GM10248 (cell line): ENCODE measurements at places on chromosomes 12 and 14.
A peak's percentile ranks its signal among the peaks of the same experiment; 100 is the strongest.

- no peak for DNase-seq
These were observed 266.5 kb downstream of the PAWR start for GRCh38 chr12:79424109-79424721.

DNA sequence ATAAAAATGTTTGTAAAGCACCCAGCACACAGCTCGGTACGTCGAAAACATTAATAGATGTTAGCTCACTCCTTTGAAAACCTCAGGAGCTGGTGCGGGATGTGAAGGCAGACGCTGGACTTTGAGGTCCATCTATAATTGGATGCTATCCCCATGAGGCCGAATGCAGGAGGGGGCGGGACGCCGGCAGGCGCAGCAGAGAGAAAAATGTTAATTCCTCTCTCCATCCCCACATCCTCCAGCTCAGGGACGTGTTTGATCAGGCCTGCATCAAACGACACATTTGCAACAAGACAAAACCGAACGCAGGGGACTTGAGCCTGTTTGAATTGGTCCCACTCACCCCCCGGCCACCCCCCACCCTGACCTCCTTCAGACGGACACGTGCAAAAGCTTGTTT, 231.0 kb downstream of the RBM19 start:
- DNase-seq = no peak

DNA sequence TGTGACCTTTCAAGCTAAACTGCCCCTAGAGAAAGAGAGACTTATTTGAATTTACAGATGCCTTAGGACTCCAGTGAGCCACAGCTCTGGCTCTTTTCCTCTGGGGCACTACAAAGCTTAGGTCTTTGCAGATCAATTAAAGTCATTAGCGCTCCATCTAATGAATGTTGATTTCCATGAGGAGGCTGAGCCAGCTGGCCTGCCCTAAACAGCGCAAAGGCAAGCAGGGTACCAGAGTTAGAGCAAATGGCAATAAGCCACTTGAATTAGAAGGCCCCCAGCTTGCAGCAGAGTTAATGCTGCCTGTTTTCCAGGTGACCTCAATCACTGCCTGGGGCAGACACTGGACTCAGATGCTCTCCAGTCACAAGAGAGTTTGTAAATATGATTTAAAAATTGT, 695.3 kb downstream of the DIO2 start:
- DNase-seq = no peak

- DNase-seq = peak; percentile 23
These were observed 210.9 kb upstream of the ARID2 start for GRCh38 chr12:45518291-45519235.

DNA sequence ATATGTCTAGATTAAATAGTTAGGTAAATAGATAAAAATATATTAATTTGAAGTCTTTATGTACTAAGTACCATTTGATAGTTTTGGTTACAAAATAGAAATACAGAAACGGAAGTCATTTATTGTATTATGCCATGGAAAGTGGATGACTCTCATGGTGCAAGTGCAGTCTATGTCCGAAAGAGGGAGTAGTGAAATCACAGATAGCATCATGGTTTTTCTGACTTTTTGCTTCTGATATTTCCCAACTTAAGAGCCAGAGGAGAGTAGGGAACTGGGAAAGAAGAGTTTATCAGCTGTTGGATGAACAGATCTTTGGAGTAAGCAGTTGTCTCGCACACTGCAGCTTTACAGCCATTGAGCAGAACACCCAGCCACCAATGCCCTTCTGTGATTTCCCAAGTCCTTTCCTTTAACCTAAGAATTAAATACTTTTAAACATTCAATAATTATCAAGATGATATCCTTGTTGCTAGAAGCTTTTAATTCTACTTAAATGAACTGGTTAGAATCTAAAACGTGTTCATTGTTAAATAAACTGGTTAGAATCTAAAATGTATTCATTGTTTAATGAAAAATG, 18.4 kb upstream of the SRGAP1 start:
- DNase-seq = peak; percentile 48

DNA sequence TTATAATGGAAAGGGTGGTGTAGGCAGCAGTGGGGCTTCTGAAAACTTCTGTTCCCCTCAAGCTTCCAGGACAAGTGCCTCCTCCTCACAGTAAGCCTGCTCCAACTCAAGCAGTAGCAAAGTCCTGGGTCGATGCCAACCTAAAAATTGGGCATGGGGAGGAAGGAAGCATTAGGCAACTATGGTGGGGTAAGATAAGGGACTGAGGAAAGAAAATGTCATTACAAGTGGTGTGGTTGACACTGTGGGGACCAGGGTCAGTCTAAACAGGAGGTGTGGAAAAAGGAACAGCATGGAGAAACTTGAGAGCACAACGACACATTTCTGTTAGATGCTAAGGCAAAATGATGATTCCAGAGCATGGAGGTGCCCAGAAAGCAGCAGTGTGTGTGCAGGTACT, 34.9 kb downstream of the WIF1 start:
- no peak for DNase-seq

DNA sequence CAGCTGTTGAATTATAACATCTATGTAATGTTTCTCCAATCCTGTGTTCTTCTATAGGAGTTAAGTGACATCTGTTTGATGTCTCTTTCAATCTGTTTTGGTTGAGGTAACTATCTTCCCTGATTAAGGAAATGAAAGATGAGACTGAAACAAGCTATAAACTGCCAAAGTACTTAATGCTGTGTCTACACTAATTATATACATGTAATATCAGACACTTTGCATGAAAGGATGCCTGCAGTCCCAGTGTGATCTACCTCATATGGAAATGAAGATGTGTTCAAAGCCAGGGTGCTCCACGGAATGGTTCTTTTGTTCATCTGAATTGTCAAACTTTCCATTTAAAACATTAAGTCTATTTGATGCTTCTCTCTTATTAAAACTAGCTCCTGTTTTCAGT, 958.3 kb downstream of the GALC start:
- no peak for DNase-seq

- peak; percentile 70 for DNase-seq
These were observed 787 bp downstream of the HECTD4 start for GRCh38 chr12:112381406-112381882.
